ENCODE measurements at places on chromosomes 12 and 14. TPM values are rescaled to one million over a fixed set of nuclear protein-coding genes. Genes with fewer than 3 reads are reported as not detected.

- peaks cover 9% of the 10 kb centered on the region for H3K27me3 ChIP-seq
- H3K4me3 ChIP-seq: no peak overlapping the region
- no peaks in the 10 kb centered on the region for H3K36me3 ChIP-seq
- no peak overlapping the region for H3K27ac ChIP-seq
- H3K4me1 ChIP-seq: no peaks in the 10 kb centered on the region
- DNase-seq: no peak
These were observed 183.8 kb upstream of the ARHGAP5 start for GRCh38 chr14:31893221-31893757.

DNA sequence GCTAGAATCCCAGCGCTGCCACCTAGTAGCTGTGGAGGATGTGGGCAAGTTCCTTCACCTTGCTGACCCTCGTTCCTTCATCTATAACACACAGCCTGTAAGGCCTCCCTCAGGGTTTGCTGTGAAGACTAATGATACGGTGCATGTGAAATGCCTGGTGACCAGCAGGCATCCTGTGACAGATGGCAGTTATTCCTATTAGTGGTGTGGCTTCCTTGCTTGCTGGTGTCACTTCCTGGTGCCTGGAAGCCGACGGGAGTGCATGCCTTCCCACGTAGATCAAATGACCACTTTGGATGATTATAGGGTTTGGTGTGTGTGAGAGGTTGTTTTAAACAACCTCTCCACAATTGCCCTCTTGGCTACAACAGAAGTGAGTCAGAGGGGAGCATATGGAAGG is 894.9 kb downstream of the VRK1 start:
- H3K4me3 ChIP-seq: no peak overlapping the region
- H3K27me3 ChIP-seq: no peaks in the 10 kb centered on the region
- no peak for DNase-seq

GRCh38 chr14:29710015-29710414 is 217.6 kb downstream of the PRKD1 start:
- no peaks in the 10 kb centered on the region for H3K4me1 ChIP-seq
- H3K27ac ChIP-seq: no peak overlapping the region
- no peaks in the 10 kb centered on the region for H3K27me3 ChIP-seq
- H3K36me3 ChIP-seq: no peaks in the 10 kb centered on the region

DNA sequence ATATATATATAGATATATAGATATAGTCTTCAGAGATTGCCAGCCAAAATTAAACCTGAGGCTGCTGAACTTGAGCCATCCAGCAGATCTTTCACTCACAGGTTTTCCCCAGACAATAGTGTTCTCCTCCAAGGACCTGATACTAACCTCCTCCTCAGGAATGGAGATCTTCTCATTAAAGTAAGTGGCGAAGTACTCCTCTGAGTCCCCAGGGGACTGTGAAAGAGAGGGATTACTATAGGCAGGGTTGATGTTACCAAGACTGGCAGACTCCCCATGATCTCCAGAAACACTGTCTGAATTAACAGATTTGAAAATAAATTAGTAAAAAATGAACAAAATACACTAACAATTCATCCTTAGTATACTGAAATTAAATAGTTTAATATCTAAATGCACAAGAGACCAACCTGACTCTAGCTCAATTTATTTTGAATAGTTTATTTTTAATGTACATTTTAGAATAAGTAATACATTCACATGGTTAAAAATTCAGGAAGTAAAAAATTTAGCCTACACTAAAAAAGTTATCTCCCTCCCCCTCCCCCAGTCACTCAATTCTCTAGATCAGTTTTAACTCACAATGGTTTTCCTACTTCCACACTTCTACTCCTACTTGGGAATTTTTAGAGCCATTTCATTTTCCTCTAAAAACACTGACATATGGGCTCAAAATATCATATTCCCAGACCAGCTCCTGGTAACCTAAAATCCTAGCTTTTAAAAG is 17.7 kb downstream of the SLC11A2 start:
- H3K27ac ChIP-seq: peak overlapping the region; percentile 96
- peaks cover 25% of the 10 kb centered on the region for H3K36me3 ChIP-seq
- peak overlapping the region; percentile 89 for H3K4me3 ChIP-seq
- H3K4me1 ChIP-seq: peaks cover 37% of the 10 kb centered on the region
- DNase-seq: no peak

GRCh38 chr12:128613837-128614590 is 209.7 kb downstream of the SLC15A4 start:
- H3K4me1 ChIP-seq: no peaks in the 10 kb centered on the region
- no peak overlapping the region for H3K27ac ChIP-seq
- H3K4me3 ChIP-seq: no peak overlapping the region
- no peaks in the 10 kb centered on the region for H3K36me3 ChIP-seq
- H3K27me3 ChIP-seq: no peaks in the 10 kb centered on the region
- no peak for DNase-seq

GRCh38 chr12:99195474-99195873 is 452.1 kb upstream of the GARIN6 start:
- no peaks in the 10 kb centered on the region for H3K27me3 ChIP-seq
- H3K27ac ChIP-seq: no peak overlapping the region
- H3K4me1 ChIP-seq: no peaks in the 10 kb centered on the region
- DNase-seq: no peak
- no peaks in the 10 kb centered on the region for H3K36me3 ChIP-seq

GRCh38 chr14:69685218-69685616 is 73.8 kb downstream of the SUSD6 start:
- H3K4me1 ChIP-seq: peaks cover 78% of the 10 kb centered on the region
- H3K4me3 ChIP-seq: peak overlapping the region; percentile 72
- peak overlapping the region; percentile 81 for H3K27ac ChIP-seq
- peak; percentile 82 for DNase-seq
- peaks cover 19% of the 10 kb centered on the region for H3K36me3 ChIP-seq

DNA sequence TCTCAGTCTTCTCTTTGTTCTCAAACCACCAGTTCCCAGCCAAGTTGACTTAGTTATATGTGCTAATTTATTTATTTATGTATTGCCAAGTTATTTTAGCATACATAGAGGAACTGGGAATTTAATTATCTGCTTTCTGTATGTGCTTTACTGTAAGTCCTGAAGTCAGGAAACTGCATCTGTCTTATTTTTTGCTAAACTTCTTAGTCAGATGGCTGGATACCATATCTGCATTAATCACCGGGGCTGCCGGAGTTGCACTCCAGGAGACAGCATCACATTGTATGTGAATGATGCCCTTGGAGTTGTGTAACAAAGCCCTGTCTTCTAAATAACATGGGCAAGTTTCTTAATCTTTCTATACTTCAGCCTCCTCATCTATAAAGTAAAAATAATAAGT is 96.2 kb downstream of the MON2 start:
- no peak overlapping the region for H3K4me3 ChIP-seq
- H3K36me3 ChIP-seq: peaks cover 16% of the 10 kb centered on the region
- no peaks in the 10 kb centered on the region for H3K27me3 ChIP-seq
- no peaks in the 10 kb centered on the region for H3K4me1 ChIP-seq
- DNase-seq: no peak

- H3K27ac ChIP-seq: no peak overlapping the region
- no peak for DNase-seq
- H3K4me3 ChIP-seq: no peak overlapping the region
- peaks cover 12% of the 10 kb centered on the region for H3K4me1 ChIP-seq
- no peaks in the 10 kb centered on the region for H3K36me3 ChIP-seq
- H3K27me3 ChIP-seq: no peaks in the 10 kb centered on the region
These were observed 17.5 kb upstream of the SCARB1 start for GRCh38 chr12:124881123-124881522.

- no peaks in the 10 kb centered on the region for H3K36me3 ChIP-seq
- no peak for DNase-seq
- H3K4me3 ChIP-seq: no peak overlapping the region
- peaks cover 46% of the 10 kb centered on the region for H3K27me3 ChIP-seq
- no peaks in the 10 kb centered on the region for H3K4me1 ChIP-seq
- H3K27ac ChIP-seq: no peak overlapping the region
These were observed 24.8 kb upstream of the CLMN start for GRCh38 chr14:95344536-95344935.

GRCh38 chr12:124009781-124010180 is 36.8 kb downstream of the ZNF664 start:
- H3K36me3 ChIP-seq: peaks cover 7% of the 10 kb centered on the region
- H3K27me3 ChIP-seq: no peaks in the 10 kb centered on the region
- DNase-seq: no peak
- peaks cover 34% of the 10 kb centered on the region for H3K4me1 ChIP-seq
- no peak overlapping the region for H3K27ac ChIP-seq
- no peak overlapping the region for H3K4me3 ChIP-seq

TNFRSF1A gene
- total RNA-seq: 52.1 TPM

PLCZ1 gene
- not detected for total RNA-seq

STON2 gene
- total RNA-seq: 0.12 TPM

INSM2 gene
- not detected for total RNA-seq

TAS2R46 gene
- total RNA-seq: 0.72 TPM

Measured in activated T-cell treated with anti-CD3 and anti-CD28 coated beads, Interleukin-2, amount 50 U/mL, for 72 hours (primary cell).